CD4-positive, alpha-beta T cell treated with Interleukin-6 for 4 hours (primary cell): ENCODE measurements at places on chromosomes 5 and 9.
A peak's percentile ranks its signal among the peaks of the same experiment; 100 is the strongest.

GRCh38 chr5:18203296-18203695 lies 569.0 kb downstream of the TAF11L14 start:
- no peak for DNase-seq

GRCh38 chr5:60410427-60410826 lies 289.5 kb downstream of the DEPDC1B start:
- no peak for DNase-seq

DNA sequence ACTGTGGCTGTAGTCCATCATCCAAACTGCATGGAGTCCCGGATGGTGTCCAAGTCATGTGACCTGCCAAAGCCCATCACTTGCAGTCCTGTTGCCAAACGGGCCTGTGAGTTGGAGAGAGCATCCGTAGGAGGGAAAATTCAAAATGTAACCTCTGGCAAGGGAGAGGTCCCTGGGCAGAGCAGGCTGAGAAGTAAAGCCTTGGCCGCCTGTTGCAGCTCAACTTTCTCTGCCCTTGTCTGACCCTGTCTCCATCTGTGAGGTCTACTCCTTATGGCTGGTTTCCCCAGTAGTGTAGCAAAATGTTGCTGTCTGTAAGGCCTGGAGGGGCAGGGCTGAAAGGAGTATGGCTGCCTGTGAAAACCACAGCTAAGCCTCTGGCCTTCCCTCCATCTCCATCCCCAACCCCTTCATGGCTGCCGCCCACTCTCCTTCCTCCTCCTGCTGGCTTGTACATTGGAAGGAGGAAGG lies 163.5 kb downstream of the SEMA6A start:
- no peak for DNase-seq

DNA sequence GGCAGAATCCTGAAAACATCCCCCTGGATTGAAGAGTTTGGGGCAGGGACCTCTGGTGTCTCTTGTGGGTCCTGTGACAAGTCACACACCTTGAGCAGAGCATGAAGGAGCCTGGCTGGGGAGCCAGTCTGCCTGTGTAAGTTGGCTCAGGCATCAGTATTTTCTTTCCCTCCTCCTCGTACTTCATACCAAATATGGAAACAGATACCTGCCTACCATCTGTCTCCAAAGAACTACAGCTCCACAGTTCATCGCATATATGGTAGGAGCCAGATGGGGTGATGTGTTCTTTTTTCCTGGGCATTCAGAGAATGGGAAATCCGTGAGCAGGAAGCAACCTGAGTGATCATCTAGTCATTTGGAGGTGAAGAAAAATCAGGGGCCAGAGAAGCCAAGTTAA lies 177.3 kb upstream of the RAD23B start:
- no peak for DNase-seq

DNA sequence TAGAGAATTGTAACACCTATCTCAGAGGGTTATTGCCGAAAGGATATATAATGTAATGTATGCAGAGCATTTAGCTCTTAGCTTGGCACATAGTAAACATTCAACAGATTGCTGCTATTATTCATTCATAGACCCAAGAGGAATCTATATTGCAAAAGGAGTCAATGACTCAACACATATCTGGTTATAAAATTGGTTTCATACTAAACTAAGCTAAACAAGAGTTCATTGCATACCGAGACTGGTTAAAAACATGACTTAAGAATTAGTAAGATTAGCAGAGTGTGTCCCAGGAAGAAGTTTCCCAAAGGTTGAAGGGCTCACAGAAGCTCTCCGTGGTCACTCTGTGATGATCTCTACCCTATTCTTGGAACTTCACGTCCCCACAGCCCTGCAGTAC lies 339.6 kb upstream of the CCNH start:
- DNase-seq = no peak

DNA sequence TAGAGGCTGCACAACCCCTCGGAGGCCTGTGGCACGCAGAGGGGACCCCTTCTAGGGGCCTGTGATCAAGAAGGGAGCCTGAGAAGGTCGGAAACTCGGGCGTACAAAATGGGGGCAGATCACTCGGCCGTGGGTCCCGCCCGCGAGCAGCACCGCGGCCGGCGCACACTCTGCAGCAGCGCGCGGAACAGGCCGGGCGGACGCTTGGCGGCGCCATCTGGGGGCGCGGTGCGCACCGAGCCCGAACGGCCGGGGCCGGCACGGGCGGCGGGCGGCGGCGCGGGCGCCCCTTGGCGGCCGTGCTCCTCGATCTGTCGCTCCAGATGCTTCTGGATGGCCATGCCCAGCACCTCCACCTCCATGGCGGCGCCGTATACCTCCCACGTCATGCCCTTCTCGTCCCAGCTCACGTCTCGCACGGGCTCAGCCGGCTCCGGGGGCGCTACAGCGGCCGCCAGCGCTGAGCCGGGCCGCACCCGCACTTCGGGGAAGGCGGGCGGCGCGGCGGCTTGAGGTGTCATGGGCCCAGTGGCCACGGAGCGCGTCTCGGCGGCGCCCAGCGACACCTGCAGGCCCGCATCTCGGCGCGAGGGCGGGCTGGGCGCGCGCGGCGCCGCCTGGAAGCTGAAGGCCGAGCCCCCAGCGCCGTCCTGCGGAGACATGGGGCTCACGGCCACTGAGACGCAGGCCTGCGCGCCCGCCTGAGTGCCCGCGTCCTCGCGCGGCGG lies 13.1 kb downstream of the GPRIN1 start:
- DNase-seq = peak; percentile 78

- DNase-seq = no peak
Observed at GRCh38 chr5:33381243-33381642, 59.5 kb upstream of the TARS1 start.

GRCh38 chr5:119411361-119412278 lies 40.7 kb upstream of the HSD17B4 start:
- DNase-seq = peak; percentile 70

GRCh38 chr5:122447879-122448278 lies 135.8 kb downstream of the SNCAIP start:
- DNase-seq = no peak

DNA sequence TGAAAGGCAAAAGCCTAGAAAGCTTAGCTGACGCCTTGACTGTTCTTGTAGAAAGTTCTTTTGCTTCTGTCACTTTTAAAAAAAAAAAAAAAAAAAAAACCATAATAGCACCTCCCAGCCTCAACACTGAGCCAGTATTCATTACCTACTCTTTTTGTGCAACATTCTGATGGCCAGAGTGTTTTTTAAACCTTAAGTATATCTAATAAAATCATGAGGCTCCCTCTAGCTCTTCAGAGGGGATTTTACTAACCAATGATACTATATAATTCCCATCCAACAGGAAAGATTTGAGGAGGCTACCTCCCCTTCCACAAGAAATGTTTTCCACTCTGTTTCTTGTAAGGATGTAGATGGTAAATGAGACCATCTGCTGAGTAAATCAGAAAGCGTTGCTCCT lies 3.9 kb downstream of the BNC2 start:
- no peak for DNase-seq

- no peak for DNase-seq
Observed at GRCh38 chr5:6703806-6704205, 9.4 kb upstream of the TENT4A start.

DNA sequence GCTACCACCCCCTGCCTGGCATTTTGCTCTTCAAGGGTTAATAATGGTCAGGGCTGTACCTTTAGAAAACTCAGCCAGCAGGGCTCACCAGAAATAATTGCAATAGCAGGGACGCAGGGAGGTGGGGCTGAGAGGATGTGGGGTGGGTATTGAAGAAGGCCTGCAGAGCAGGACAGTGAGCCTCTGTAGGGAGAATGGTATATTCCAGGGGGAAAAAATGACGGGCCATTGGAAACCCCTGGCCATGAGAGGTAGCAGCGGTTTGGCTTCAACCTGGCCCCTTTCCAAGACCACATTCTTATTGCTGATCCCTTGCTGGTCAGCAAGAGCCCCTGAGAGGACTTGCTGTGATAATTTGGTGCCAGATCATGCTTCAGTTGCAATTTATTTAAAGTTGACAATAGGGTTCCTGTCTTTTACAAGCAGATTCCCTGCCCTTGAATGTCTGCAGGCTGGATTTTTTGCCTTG lies 36.7 kb upstream of the CTNNA1 start:
- no peak for DNase-seq

DNA sequence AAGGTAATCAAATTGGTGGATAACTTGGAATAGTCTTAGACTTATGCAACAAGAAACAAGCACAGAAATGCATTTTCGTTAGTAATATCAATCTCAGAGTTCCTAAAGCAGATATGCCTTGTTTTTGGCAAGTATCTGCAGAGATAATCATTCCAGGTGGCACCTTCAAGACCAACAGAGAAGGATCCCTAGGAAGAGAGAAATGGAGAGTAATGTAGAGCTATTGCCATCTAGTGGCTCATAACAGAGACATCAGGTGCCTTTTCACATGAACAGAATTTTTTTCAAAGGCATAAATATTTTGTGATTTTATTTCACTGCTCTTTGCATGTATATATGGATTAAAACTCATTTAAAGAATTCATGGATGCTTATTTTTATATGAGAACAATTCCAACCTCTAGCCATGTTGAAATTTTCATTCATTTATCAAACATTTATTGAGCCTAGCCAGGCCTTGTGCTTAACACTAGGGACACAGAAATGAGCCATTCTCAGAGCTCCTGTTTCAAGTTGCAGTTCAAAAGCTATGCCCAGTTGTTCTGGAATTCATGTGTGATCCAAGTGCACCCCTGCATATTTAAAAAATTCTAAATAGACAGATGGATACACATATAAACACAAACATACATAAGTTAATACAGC lies 117.5 kb upstream of the OR13F1 start:
- no peak for DNase-seq

GRCh38 chr5:135045488-135045887 lies 11.5 kb upstream of the PITX1 start:
- no peak for DNase-seq

DNA sequence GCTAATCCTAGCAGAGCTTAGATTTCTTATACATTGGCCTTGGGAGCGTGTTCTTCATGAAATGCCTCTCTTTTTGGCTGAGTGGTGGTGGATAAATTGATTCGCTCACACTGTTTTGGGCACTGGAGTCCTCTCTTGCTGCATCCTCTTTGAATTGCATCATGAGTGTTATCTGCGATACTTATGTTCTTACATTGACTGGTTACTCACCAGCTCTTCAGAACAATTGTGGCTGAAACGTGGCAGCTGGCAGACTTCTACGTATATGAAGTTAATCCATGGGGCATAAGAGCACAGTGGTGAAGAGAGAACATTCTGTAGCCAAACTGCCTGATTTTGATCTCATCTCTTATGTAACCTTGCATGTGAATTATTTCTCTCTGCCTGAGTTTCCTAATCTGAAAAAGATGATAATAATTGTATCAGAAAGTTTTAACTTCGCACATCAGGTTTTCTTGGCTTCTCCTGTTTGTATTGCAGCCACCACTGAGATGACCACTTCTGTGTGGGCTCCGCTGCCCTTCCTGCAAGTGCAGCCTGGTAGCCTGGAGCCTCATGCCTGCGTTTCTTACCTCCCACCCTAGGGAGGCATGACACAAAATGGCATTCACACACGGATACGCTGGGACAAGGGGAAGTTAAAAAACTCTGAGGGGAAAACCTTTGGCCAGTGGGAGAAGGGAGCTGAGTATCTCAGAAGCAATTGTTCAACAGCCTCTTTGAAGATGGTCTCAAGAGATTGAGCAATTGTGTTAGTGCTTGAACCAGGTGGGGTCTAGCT lies 295.2 kb downstream of the ARHGAP26 start:
- no peak for DNase-seq

DNA sequence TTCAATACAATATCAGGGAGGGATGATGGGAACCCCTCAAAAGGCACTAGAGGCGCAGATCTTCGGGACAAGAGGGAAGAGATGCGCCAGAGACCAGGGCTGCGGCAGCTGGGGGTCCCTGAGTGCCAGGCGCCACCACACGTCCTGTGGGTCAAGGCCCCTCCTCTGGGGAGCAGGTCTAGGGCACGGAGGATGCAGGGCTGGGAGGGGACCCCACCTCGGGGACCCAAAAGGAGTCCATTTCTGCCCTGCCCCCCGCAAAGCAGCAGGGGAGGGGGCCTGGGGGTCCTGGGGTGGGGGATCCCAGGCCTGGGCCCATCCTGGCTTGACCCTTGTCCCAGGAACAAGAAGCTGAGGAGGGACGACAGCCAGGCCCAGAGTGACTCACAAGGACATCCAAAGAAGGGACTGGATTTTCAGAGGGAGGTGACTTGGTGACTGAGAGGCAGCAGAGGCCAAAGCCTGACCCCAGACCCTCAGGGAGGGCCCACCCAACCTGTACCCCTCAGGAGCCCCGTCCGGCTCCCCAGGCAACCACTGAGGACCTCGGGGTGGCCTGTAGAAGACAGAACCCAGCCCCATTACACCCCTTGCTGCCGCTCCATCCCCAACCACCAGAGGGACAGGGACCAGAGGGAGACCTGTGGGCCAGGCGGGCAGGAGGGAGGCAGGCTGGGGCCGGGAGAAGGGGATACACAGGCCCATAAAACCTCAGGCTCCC lies 54.2 kb downstream of the LRSAM1 start:
- DNase-seq = peak; percentile 15

- no peak for DNase-seq
Observed at GRCh38 chr5:140223567-140223966, 48.6 kb downstream of the CYSTM1 start.

GRCh38 chr5:149370878-149371277 lies 8.2 kb downstream of the IL17B start:
- no peak for DNase-seq

DNA sequence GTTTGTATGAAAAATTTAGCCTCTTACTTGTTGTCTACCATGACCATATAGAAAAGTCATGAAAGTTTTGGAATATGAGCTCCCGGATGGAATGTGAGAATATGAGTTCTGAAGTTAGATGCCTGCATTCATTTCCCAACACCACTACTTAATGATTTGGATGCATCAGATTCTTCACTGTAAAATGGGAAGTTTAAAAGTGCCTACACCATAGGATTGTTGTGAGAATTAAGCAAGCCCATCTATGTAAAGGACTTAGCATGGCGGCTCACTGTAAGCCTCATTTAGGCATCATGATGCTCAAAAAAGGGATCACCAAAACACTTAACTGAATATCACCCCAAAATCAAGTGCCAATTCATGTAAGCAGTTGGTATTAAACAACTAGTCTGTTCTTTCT lies 177.3 kb downstream of the RAB3C start:
- no peak for DNase-seq

DNA sequence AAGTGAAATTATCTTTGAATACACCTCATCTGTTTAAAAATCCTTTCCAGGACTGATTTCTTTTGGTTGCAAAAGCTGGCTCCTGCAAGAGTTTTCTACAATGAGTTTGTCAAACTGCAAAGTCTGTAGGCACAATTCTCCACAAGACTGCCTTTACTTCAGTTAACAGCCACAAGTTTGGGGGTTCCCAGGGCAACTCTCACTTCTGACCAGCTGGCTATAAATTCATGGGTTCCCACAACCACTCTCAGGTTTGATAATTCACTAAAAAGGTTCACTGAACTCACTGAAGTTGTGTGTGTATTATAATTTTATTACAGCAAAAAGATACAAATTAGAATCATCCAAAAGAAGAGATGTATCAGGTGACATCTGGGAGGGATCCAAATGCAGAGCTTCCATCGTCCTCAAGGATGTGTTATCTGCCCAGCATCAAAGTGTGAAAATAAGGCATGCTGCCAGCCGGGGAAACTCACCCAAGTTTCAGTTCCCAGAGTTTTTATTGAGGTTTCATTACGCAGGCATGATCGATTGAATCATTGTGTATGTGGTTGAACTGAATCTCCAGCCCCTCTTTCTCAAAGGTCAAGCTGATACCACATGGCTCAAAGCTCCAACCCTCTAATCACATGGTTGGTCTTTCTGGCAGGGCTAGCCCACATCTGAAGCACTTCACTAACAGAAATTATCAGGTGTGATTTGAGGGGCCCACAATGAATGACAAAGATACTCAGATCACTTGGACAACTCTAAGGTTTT lies 19.0 kb upstream of the PSIP1 start:
- DNase-seq = no peak

GRCh38 chr9:129242191-129242941 lies 64.3 kb upstream of the IER5L start:
- no peak for DNase-seq
